ENCODE measurements at places on chromosomes 1 and 21.

GRCh38 chr1:50701706-50702317 lies 258.3 kb downstream of the FAF1 start:
- no peak for DNase-seq

- peak; percentile 97 for DNase-seq
Measured at GRCh38 chr1:33470495-33471012, 1.9 kb upstream of the ZSCAN20 start.

- peak; percentile 69 for DNase-seq
Measured at GRCh38 chr1:227542153-227543120, 20.9 kb upstream of the ZNF678 start.

GRCh38 chr1:80375109-80375508 lies 1368.6 kb upstream of the ADGRL4 start:
- DNase-seq = no peak

GRCh38 chr1:67740543-67740942 lies 55.5 kb downstream of the GADD45A start:
- DNase-seq = no peak

DNA sequence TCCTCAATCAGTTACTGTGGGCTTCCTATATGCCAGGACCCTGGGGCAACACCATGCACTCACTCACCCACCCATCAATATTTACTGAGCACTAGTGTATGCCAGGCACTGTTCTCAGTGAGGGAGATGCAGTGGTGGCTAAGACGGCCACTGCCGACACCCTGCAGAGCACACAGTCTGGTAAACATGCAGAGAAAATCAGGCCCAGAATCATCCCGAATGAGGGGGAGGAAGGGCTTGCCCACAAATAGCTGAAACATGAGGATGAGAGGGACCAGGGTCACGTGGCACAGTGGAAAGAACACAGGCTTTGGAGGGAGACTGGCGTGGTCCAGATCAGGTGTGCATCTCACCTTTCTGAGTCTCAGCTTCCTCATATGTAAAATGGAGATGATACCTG lies 89.2 kb upstream of the IGSF21 start:
- DNase-seq = peak; percentile 74

- no peak for DNase-seq
Measured at GRCh38 chr1:46370214-46370633, 23.9 kb upstream of the FAAH start.

- DNase-seq = no peak
Measured at GRCh38 chr1:70331962-70332361, 22.6 kb downstream of the ANKRD13C start.
